SJCRH30 (cell line): ENCODE measurements at places on chromosomes 11 and 22. TPM values are rescaled to one million over a fixed set of nuclear protein-coding genes. Genes with fewer than 3 reads are reported as not detected.

C11orf86 gene
- not detected in 2 replicates for total RNA-seq

PRG3 gene
- total RNA-seq = not detected in 2 replicates

SCGB1C1 gene
- total RNA-seq = not detected in 2 replicates

NXF1 gene
- total RNA-seq = 56.4 and 59.3 TPM in 2 replicates

CYTH4 gene
- total RNA-seq = not detected in 2 replicates

SCN2B gene
- total RNA-seq = not detected in 2 replicates

FLRT1 gene
- 0.76 and 1.4 TPM in 2 replicates for total RNA-seq

GAS2 gene
- 3.7 and 4.4 TPM in 2 replicates for total RNA-seq

TMPRSS13 gene
- not detected in 2 replicates for total RNA-seq
